ENCODE measurements at places on chromosomes 2 and 18.

DNA sequence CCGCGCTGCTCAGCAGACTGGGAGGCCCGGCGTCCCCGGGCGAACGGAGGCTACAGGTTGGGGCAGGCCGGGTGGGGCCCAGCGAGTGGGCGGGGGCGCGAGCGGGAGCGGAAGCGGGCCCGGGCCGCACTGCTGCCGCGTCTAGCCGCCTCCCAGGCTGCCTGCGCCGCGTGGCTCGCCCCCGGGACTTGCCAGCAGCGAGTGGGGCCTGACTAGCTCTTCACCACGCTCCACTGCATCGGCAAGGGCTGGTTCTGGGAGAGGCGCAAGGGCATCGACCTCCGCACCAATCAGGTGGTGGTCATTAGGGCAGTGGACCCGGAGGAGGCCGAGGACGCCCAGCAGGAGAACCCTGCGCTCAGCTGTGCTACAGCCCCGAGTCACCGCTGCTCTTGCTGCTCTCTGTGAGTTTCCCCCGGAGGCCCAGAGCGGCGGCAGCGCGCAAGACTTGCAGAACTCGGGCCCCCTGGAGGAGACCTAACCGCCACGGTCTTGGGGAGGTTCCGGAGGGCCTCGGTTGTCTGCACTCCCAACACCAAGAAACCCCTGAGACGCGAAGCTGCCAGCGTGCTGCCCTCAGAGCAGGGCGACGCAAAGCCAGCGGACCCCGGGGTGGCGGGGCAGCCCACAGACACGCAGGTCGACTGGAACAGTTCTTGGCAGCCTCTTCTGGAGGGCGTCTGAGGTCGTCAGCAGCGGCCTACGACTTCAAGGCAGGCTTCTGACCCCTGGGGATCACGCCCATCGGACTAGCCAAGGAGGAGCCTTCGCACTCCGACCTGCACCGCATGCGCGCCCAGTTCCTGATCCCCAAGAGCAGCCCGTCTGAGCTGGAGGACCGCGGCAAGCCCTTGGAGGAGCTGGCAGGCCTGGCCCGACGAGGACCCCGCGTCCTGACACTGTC, 27.2 kb upstream of the PTPN2 start:
- no peak for DNase-seq

DNA sequence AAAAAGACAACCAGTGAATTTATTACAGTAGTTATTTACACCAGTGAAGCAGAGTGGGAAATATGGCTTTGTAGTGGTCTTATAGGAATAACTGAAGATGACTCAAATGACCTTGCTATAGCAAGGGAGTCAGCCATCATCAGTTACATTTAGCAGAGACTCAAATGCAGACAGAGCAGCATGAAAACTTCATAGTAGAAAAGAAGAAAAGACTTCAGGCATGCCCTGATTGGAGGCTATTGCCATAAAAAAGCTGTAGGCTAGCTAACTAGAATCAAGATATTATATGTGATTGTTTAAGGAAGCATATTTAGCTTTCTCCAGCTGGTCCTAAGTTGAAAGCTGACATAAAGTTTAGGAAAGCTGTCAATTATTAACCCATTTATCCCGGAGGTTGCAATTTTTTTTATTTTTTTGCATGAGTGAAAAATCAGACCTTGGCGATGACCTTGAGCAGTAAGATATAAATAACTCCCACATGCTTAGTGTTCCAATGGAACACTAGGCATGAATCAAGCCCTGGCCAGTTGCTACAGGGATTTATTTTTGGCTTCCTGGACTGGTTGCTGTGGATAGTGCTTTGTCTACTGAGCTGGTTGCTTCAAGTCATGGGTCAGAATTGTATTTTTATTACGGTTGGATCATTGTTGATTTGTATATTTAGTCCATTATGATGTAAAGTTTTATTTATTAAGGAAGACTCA, 675.6 kb upstream of the VRK2 start:
- DNase-seq, result no peak

GRCh38 chr2:5370158-5370557, 322.0 kb upstream of the SOX11 start:
- DNase-seq, result no peak

DNA sequence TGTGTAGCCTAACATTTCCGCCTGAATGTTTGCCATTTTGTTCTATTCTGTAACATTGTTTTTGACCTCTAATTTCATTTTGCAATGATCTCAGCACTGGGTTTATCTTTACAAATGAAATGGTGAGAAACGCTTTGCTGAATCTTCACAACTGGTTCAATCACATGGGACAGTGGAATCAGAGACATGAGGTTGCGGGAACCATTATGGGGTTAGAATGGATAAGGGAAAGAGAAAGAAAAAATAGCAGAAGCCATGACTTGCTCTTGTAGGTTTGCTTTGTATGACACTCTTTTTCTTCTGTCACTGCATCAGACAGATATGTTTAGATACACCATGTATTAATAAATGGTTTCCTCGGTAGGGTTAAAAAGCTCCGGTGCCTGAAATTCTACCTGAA, 114.3 kb upstream of the PELI1 start:
- DNase-seq, result no peak

DNA sequence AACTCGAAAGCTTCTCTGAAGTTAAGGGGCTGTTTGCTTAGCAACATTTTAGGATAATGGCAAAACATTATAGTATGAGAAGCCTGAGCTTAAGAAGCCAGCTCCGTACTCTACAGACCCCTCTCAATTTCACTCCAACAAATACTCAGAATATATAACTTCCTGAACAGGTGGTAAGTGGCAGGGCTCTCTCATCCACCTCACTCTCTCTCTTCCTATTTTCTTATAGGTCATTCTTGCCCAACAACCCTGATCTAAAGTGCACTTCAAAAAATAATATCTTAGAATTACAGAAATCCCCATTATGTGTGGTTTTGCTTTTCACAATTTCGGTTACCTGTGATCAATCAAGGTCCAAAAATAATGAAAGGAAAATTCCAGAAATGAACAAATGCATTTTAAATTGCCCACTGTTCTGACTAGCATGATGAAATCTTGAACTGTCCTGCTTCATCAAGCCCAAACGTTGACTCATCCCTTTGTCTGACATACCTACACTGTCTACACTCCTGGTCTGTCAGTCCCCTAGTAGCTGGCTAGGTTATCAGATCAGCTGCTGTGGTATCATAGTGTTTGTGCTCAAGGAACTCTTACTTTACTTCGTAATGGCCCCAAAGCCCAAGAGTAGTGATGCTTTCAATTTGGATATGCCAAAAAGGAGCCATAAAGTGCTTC, 122.8 kb upstream of the COL5A2 start:
- DNase-seq, result no peak

DNA sequence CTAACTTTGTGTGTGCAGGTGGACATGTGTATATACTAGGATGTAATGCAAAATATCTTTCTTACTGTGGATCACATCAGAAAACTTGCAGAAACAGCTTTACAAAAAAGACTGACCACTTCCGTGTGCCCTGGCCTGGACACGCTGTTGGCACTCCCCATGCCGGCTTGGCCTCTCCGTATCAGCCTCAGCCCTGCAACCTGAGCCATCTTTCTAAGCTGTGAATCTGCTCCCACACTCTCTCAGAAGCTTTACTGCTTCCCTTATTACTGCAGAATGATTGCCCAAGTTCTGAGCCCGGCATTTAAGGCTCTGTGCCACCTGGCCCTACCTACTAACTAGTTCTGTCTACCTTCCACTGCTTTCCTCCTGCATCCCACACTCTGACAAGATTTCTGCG, 37.8 kb downstream of the MYO7B start:
- no peak for DNase-seq

- no peak for DNase-seq
These were observed 141.3 kb downstream of the EML6 start for GRCh38 chr2:54864727-54865126.

- no peak for DNase-seq
These were observed 1012.6 kb downstream of the BCL11A start for GRCh38 chr2:59540864-59541263.

DNA sequence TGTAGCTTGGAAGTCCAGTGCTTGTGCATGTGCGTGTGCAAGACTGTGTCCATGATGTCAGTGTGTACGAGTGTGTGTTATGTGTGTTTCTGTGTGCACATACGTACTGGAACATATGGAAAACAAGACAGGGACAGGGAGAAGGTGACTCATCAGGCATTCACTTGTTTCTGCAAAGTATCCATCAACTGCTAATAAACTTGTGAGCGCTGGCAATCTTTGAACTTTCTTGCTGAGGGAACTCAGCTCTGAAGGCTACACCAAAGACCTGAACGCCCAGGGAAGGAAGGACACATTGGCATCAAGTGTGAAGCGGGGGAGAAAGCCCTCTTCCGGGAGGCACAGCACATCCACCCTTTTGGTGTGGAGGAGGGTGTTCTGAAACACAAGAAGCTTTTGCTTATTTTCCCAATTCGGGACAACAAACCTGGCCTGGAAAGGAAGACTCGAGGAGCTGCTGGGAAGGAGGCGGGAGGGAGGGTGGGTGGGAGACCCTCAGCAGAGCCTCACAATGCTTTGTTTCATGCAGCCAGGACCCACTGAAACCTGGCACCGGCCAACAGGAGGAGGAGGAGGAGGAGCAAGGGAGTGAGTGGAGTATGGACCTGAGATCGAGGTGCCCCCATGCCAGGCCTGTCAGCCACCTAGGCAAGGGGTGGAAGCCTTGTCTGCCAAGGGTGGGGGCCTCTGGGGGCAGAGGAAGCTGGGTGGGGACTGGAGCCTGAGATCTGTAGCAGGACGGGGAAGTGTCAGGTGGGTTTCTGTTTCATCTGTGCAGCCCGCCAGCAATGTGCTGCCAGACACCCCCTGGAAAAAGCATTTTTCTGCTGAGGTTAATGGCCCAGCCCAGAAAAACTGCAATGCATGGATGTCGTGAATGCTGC, 26.8 kb downstream of the SMAD7 start:
- no peak for DNase-seq

DNA sequence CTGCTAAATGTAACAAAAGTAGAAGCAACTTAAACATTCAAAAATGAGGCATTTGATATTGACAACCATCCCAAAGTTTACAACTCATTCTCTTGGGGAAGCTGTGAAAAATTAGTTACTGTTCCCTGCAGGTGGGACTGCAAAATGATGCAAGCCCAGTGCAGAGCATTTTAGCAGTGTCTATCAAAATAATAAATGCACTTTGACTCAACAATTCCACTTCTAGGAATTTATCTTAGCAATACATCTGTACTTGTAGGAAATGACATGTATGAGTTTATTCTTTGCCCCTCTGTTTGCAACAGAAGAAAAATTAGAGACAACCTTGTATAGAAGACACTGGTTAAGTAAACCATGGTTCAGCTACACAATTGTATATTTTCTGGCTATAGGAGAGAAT, 48.0 kb upstream of the TLK1 start:
- no peak for DNase-seq

DNA sequence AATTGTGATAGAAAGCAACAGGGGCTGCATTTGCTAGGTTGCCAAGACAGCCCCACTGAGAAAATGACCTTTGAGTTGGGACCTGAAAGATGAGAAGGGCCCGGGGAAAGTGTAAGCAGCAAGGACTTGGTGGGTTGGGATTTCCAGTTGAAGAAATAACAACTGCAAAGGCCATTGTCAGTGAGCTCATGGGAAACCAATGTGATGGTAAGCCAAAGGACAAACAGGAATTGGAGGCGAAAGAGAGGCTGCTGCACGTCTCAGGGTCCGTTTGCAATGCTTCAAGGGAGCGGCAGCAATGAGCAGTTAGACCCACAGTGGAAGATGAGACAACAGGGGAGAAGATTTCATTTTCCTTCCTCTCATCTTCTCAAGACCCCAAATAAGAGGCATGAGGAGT, 51.5 kb upstream of the RGPD4 start:
- no peak for DNase-seq

DNA sequence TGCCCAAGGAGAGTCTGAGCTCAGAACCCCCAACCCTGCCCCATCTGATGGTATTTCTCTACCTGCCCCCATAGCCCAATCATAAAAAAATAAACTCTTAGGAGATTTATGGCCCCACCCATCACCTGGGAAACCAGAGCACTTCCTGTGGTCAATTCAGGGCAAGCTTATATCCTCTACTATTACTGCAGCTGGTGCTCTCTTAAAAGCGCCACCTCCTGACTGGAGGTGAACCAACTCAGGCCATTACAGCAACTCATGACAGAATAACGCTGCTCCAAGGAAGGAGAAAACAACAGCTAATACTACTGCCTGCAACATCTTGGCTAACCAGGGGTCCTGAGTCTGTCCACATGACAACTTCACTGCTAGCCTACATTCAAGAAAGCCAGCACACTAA, 195.7 kb downstream of the MTCL1 start:
- no peak for DNase-seq

- no peak for DNase-seq
These were observed 38.9 kb downstream of the ASB1 start for GRCh38 chr2:238465487-238466242.

GRCh38 chr2:137123226-137123625, 357.9 kb downstream of the THSD7B start:
- DNase-seq, result no peak

DNA sequence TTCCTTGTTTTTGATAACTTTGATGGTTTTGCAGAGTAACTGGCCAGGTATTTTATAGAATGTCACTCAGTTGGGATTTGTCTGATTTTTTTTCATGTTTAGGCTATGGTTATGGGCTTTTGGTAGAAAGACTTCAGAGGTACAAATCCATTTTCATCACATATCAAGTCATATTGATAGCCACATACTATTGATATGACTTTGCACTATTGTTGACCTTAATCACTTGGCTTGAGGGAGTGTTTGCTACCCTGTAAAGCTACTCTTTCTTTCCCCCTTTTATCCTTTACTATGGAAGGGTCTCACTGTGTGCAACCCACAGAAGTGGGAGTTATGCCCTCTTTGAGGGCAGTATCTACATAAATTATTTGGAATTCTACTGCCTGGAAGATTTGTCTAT, 109.8 kb downstream of the BABAM2 start:
- DNase-seq, result no peak

DNA sequence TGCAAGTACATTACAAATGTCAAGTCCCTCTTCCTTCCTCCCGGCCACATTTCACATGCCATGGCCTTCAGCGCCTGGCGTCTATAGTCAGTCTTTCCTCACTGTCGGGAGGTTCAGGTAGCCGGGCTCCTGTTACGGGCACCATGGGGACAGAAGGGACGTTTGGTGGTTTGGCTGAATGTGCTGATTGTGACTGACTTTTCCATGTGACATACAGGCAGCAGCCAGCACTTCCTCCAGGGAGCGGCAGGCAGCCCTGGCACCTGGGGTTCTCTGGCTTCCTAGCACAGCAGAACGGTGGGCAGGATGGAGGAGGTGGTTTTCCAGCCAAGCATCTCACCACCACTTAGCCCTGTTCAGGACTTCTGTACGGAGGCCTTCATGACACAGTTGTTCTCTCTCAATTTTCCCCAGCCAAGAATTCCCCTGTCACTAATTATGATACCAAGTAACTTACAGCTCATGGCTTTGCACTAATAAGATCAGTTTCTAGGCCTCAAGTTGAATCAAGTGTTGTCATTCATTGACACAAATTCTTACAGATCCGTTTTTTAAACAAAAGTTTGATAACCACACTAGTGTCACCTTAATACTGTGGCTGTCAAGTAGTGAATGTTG, 83.9 kb upstream of the REV1 start:
- DNase-seq, result no peak

Measured in esophagus squamous epithelium (tissue), 5 donors.